ENCODE measurements at places on chromosomes 3 and 15.

- H3K27ac ChIP-seq: no peak overlapping the region
- peaks cover 45% of the 10 kb centered on the region for H3K4me1 ChIP-seq
- H3K27me3 ChIP-seq: no peaks in the 10 kb centered on the region
- H3K36me3 ChIP-seq: peaks cover 20% of the 10 kb centered on the region
These were observed 165.5 kb downstream of the NECTIN3 start for GRCh38 chr3:111236836-111237713.

DNA sequence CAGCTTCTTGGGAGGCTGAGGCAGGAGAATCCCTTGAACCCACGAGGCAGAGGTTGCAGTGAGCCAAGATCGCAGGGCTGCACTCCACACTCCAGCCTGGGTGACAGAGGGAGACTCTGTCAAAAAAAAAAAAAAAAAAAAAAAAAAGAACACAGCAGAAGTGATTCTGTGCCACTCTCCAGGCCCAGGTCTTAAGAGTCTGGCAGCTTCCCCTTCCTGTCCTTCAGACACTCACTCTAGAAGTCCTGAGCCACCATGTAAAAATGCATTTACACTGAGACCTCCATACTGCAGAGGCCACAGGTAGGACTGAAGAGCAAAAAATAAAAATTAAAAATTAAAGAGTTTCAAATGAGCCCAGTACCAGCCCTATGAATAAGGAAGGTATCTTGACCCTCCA, 11.8 kb upstream of the CDV3 start:
- H3K4me1 ChIP-seq: no peaks in the 10 kb centered on the region
- H3K4me3 ChIP-seq: no peak overlapping the region
- H3K27me3 ChIP-seq: peaks cover 17% of the 10 kb centered on the region
- peaks cover 1% of the 10 kb centered on the region for H3K36me3 ChIP-seq

DNA sequence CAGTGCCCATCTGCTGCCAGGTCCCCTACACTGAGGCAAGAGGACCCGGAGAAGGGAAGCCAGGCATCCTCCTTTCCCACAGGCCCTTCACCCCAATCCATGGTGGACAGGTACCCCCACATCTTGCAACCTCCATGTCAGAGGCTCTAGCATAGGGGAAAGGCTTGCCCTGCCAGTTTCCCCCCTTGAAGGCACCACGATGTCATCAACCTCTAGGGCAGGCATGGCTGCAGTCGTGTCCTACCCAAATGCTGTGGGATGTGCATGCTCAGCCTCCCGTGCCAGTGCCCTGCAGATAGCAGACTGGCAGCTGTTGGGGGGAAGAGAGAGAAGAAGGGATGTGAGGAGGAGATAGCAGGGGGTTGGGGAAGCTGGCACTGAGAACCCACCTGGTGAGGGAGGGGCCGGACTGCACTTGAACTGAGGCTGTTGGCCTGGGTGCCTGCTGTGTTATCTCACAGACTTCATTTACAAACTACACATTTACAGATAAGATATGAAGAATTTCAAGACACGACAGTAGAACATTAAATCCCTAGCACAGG, 197.5 kb downstream of the ADAMTS9 start:
- H3K4me3 ChIP-seq: no peak overlapping the region
- peaks cover 61% of the 10 kb centered on the region for H3K27me3 ChIP-seq
- no peak for DNase-seq
- peaks cover 4% of the 10 kb centered on the region for H3K4me1 ChIP-seq
- H3K36me3 ChIP-seq: no peaks in the 10 kb centered on the region

- H3K4me1 ChIP-seq: no peaks in the 10 kb centered on the region
- no peak overlapping the region for H3K27ac ChIP-seq
- H3K4me3 ChIP-seq: no peak overlapping the region
These were observed 134.9 kb upstream of the GAP43 start for GRCh38 chr3:115488409-115488808.
